ENCODE measurements at places on chromosomes 2 and 18.

- DNase-seq = no peak
These were observed 309.7 kb downstream of the IRS1 start for GRCh38 chr2:226489775-226490541.

GRCh38 chr2:4002841-4003403 lies 299.5 kb downstream of the DCDC2C start:
- DNase-seq = no peak

- DNase-seq = peak; percentile 38
These were observed 10.2 kb upstream of the CNDP1 start for GRCh38 chr18:74524097-74524496.

DNA sequence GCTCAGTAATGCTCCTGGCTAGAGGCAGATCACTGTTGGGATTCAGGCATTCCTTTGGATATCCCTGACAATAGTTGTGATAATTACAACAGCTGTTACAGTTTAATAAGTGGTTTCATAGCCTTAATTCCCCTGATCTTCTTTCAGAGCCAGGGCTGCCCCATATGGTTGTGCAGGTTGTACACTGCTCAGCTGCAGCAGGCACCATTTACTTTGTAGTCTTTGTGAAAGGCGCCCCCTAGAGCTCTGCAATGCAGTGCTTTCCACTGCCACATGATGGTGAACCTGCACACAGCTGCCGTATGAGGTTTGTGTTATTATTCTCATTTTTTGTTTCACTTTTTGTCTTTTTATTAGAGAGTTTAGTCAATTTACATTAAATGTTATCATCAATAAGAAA lies 239.1 kb downstream of the KCNS3 start:
- peak; percentile 57 for DNase-seq

DNA sequence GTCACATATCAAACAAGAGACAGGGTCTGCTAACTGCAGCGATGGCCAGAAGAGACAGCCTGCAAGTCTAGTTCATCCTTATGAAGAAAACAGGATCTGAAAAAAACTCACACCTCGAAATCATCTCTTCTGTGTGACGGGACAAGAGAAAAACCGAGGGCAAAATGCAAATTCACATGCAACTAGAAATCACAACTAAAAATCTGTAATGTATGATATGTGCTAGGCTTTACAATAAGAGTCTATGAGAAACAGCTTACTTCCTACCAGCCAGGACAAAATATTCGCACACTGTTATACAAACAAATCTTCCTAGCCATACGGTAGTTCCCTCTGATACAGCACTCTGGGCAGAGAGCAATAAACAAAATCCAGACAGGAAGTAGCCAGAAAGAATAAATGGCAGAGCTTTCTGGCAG lies 48.8 kb downstream of the ANKRD44 start:
- peak; percentile 22 for DNase-seq

- no peak for DNase-seq
These were observed 862.0 kb upstream of the ID2 start for GRCh38 chr2:7819850-7820249.

DNA sequence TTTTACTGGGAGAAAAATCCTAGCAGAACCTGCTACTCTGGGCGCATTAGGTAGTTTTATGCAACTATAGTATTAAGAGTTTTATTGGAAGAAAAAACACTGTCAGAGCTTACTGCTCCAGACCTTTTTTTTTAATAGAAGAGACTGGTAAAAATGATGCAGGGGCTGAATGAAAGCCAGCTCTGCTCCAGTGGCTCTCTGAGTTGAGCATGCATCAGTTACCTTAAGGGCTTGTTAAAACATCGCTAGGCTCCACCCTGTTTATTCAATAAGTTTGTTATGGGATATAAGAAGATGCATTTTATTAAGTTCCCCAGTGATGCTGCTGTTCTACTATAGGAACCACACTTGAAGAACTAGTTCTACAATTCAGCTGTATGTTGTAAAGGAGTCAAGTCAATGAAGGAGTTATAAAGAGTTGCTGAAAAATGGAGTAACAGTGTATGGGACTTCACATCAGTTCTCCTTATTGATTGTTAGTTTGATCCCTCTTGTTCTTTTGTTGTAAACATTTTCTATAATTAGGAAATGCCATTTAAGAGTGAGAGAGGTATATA lies 13.2 kb downstream of the SNRPG start:
- no peak for DNase-seq

DNA sequence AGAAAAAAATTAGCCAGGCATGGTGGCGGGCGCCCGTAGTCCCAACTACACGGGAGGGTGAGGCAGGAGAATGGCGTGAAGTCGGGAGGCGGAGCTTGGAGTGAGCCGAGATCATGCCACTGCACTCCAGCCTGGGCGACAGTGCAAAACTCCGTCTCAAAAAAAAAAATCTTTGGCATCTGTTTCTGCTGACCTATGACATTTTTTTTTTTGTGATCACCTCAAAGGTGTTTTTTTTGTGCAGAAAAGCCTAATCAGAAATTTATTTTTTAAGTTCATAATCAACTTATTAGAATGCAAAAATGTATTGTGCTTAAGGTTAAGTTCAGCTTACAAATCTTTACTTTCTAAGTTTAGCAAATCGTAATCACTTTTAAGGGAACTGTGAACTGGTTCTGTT lies 45.6 kb downstream of the NAB1 start:
- no peak for DNase-seq

- DNase-seq = no peak
These were observed 17.2 kb upstream of the COL3A1 start for GRCh38 chr2:188956961-188957360.

- peak; percentile 73 for DNase-seq
These were observed 38.3 kb upstream of the IL1R1 start for GRCh38 chr2:102103992-102104871.

- no peak for DNase-seq
These were observed 40.3 kb downstream of the COPS8 start for GRCh38 chr2:237125967-237126366.
